CD14-positive monocyte (primary cell): ENCODE measurements at places on chromosomes 12 and 14.

- DNase-seq: no peak
Measured at GRCh38 chr14:74635847-74636246, 23.8 kb upstream of the LTBP2 start.

GRCh38 chr12:75591628-75592027 is 80.2 kb upstream of the KRR1 start:
- DNase-seq: no peak

DNA sequence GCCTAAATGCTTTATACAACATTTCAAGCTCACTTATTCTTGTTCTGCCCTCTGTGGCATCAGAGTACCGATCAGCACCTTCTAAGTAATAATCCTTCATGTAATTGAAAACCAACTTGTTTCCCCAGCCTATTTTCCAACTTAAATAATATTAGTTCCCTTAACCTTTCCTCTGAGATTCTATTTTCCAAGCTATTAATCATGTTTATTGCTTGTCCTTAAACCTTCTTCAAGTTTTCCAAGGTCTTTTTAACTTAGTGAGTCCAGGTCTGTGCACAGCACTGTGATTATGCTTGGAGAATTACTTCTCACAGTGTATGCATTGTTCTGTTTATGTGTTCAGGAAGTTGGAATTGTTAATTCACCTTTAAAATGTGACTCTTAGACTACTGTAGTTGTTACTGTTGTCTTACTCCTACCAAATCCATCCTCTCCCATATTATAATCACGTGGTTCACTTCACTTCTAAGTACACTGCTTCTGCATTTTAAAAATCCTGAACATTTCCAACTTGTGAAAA is 1039.3 kb upstream of the FOXG1 start:
- DNase-seq: no peak

GRCh38 chr14:101578489-101578888 is 17.2 kb downstream of the DIO3 start:
- DNase-seq: no peak

- no peak for DNase-seq
Measured at GRCh38 chr14:70192915-70193314, 4.2 kb upstream of the SLC8A3 start.

DNA sequence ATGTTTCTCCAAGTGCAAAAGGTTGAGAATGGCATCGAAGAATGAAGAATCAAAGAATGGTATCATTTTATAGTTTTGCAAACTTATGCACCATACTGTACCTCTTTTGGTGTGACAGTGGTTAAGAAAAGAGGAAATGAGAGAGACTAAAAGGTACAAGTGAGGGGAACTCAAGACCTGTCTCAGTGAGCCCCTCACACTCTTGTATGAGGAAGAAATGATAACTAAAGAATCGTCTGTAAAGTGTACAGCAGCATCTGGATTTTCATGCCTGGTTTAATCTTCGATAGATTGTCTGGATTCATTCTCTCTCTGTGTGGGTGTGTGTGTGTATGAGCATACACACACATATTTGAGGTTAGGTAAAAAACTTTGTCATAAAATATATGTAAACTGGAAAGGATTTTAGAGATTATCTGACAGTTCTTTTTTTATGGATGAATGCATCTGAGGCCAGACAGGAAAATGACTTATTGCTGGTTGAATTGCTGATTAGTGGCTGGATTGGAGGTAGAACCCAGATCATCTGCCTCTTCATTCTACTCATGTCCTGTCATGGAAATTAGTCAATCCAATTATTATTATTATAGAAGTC is 16.0 kb upstream of the SLC38A2 start:
- peak; percentile 36 for DNase-seq

DNA sequence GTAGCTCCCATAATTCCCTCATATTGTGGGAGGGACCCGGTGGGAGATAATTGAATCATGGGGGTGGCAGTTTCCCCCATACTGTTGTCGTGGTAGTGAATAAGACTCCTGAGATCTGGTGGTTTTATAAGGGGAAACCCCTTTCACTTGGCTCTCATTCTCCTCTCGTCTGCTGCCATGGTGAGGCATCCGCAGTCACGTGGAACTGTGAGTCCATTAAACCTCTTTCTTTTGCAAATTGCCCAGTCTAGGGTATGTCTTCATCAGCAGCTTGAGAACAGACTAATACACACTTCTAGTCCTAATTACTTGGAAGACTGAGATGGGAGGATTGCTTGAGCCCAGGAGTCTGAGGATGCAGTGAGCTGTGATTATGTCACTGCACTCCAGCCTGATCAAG is 64.4 kb downstream of the TMX1 start:
- no peak for DNase-seq

GRCh38 chr14:68575426-68575825 is 217.4 kb downstream of the ZFP36L1 start:
- peak; percentile 31 for DNase-seq

DNA sequence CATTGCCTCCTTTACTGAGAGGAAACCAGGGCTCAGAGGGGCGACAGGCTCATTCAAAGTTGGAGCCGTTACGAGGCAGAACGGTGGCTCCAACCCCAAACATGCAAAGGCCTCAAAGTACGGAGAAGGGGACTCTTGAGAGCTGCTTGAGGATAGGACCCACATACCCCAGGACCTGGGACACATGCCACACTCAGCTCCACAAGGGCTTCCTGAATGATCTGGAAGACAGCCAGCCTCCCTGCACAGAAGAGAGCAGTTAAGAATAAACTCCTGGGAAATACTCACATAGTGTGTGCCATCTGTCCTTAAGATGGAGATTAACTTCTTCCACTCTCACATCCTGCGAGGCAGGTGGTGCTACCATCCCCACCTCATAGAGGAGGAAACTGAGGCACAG is 26.6 kb upstream of the NXPH4 start:
- no peak for DNase-seq

DNA sequence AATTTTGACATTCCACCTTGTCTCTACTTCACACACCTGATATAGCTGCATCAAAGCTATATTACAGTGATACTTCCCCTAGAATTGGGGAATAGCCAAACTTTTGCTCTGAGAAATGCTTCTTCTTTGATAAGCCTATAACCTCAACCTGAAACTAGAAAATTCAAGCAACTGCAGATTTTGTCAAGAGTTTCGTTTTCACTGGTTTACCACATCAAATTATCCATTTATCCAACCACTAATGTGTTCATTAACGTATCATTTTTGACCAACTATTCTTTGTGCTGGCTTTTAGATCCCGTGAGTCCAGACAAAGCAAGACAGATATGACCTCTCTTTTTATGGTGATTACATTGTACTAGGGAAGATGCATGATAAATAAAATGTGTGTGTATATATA is 13.5 kb upstream of the TAS2R46 start:
- no peak for DNase-seq

GRCh38 chr14:35789651-35790050 is 19.4 kb downstream of the RALGAPA1 start:
- no peak for DNase-seq

GRCh38 chr12:53930591-53931255 is 7.9 kb upstream of the HOXC13 start:
- no peak for DNase-seq

DNA sequence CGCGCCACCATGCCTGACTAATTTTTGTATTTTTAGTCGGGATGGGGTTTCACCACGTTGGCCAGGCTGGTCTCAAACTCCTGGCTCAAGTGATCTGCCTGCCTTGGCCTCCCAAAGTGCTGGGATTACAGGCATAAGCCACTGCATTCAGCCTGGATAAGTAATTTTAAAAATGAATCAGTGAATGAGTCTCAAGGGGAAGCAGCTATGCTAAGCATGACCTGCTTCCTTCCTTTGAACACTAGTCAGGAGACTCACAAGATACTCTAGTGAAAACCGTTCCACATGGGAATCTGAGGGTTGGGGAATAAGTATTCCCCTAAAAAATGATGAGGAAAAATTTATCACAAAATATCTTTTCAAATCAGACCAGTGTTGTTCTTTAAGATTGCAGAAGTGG is 10.7 kb upstream of the FAM234B start:
- DNase-seq: no peak
